Stimulated activated CD4-positive, alpha-beta T cell treated with anti-CD3 and anti-CD28 coated beads, Interleukin-4, amount 100 ng/mL, for 1 hour (primary cell): ENCODE measurements at places on chromosomes 2 and 18.

- no peak for DNase-seq
Observed at GRCh38 chr2:197145471-197146056, 165.0 kb downstream of the ANKRD44 start.

- DNase-seq, result no peak
Observed at GRCh38 chr2:239831861-239832489, 193.2 kb downstream of the NDUFA10 start.

GRCh38 chr2:112640800-112641675 lies 4.7 kb upstream of the SLC20A1 start:
- DNase-seq, result no peak

DNA sequence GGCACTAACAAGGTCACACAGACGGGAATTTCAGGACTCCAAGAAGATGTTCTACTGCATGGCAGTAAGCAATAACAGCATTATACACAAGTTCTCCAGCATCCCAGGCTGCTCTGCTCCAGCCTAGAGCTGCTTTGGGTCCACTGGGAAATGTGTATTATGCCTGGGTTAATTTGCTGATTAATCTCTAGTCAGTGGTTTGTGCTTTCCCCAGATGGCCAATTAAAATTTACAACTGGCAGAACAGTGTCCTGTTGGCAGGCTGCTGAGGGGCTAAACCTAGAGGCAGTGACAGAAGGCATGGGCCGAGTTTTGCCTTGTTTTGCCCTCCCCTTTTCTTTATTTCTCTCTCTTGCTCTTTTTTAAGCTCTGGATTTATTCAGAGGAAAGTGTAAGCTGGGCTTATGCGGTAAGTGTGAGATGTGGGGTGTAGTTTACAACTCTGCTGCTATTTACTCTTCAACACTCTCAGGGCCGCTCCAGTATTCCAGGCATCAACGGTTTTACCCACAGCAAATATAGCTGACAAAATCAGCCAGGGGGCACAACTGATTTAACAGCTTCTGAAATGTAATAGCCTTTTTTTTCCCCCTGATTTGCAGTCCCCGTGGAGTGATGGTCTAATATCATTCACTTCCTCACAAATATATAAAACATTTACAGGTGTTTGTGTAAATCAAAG lies 348.0 kb downstream of the GPD2 start:
- no peak for DNase-seq

DNA sequence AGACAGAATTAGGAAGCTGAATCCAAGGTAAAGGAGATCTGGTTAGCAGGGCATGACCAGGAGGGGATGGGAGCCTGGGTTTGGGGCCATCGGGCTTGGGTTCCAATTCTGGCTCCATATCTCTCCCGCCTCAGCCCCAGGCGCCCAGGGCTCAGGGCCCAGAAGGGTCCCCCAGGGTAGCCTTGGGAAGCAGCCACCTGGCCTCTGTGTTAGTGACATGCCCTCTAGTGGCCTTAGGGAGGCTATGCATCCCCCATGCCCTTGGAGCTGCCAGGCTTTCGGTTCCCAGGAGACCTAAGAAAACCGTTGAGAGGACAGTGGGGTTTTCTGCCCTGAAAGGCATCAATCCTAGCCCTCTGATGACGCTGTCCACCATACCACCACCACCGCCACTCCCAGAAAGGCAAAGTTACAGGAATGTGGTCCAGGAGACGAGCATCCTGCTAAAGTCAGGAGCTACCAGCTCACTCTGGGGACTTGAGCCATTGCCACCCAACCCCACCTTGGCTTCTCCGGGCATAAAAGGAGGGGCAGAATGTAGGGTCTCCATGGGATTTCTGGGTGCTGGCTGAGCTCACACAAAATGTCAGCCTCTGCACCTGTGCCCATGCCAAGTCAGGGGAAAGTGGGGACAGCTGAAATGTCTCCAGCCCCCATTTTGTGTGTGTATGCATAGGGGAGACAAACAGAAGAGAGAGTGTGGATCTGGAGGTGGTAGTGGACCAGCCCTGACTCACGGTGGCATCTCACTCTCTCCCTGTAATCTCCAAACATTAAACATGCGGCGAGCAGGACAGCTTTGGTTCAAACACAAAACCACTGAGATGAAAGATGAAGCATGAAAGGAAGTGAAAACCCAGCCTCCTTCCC lies 56.5 kb downstream of the EMX1 start:
- DNase-seq, result peak; percentile 21

- no peak for DNase-seq
Observed at GRCh38 chr2:180761224-180761623, 219.2 kb upstream of the UBE2E3 start.
